ENCODE measurements at places on chromosomes 6 and 20. TPM values are rescaled to one million over a fixed set of nuclear protein-coding genes. Genes with fewer than 3 reads are reported as not detected.

- peaks cover 11% of the 10 kb centered on the region for H3K4me1 ChIP-seq
- no peak for DNase-seq
Measured at GRCh38 chr6:10695086-10695657, 400 bp downstream of the PAK1IP1 start.

GRCh38 chr20:26216025-26216424 is 519.4 kb upstream of the ZNF337 start:
- no peaks in the 10 kb centered on the region for H3K27me3 ChIP-seq
- no peak overlapping the region for H3K27ac ChIP-seq
- no peaks in the 10 kb centered on the region for H3K4me1 ChIP-seq
- no peak for DNase-seq
- H3K36me3 ChIP-seq = no peaks in the 10 kb centered on the region
- no peak overlapping the region for H3K4me3 ChIP-seq

The OR2H2 gene
- not detected for total RNA-seq

DNA sequence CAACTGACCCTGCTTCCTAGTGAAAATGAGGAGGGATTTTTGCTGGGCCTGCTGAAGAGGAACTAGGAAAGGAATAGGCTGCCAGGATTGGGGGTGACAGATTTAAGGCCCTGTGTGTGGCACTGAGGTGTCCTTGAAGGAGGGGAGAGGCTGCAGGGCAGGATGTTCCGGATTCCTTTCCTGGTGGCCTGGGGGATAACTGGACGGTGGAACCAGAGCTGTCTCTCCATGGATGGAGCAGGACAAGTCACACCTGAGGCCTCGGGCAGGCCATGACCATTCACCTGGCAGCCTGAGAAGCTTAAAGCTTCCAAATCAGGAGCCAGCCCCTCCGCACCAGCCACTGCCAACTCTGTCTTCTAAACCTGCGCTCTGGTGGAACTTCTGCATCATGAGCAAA is 56.0 kb upstream of the SLC22A23 start:
- no peaks in the 10 kb centered on the region for H3K4me1 ChIP-seq
- no peak overlapping the region for H3K4me3 ChIP-seq
- no peaks in the 10 kb centered on the region for H3K36me3 ChIP-seq
- H3K27ac ChIP-seq = no peak overlapping the region
- no peaks in the 10 kb centered on the region for H3K27me3 ChIP-seq

DNA sequence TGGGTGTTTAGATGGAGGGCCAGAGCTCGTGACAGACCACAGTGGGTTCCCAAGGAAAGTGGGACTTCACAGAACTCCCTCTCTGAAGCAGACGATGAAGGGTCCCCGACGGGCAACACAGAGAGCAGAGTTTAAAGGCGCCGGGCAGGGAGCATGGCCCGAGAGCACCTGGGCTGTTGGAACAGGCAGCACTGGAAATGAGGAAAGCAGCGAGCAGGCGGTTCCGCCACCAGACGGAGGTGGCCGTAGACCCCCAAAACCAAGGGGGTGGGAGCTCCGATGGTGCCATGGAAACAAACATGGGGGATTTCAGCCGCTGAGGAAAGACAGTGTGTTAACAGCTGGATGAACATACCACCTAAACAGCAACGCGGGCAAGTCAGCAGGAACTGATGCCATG is 27.5 kb upstream of the INSM1 start:
- peaks cover 7% of the 10 kb centered on the region for H3K27me3 ChIP-seq
- no peak overlapping the region for H3K4me3 ChIP-seq
- H3K27ac ChIP-seq = no peak overlapping the region
- DNase-seq = no peak
- H3K36me3 ChIP-seq = no peaks in the 10 kb centered on the region

DNA sequence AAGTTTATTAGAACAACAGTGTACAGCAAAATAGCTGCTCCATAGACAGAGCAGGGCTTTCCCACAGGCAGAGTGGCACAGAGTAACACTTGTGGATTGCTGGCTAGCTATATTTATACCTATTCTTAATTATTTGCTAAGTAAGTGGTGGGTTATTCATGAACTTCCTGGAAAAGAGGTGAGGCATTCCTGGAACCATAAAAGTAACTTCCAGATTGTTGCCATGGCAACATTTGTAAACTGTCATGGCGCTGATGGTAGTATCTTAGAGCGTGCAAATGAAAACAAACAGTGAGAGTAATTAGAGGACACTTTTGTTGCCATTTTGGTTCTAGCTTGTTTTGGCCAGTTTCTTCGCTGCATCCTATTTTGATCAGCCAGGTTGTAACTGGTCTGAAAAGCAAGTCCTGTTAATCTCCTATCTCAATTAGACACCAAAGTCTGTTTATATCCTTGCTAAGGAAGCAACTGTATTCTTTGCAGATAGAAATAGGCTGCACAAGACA is 23.9 kb downstream of the DEFB114 start:
- H3K4me1 ChIP-seq = no peaks in the 10 kb centered on the region
- no peak overlapping the region for H3K27ac ChIP-seq
- H3K36me3 ChIP-seq = no peaks in the 10 kb centered on the region
- H3K27me3 ChIP-seq = no peaks in the 10 kb centered on the region
- no peak for DNase-seq

- H3K36me3 ChIP-seq = no peaks in the 10 kb centered on the region
- peak overlapping the region; percentile 96 for H3K27ac ChIP-seq
- no peaks in the 10 kb centered on the region for H3K27me3 ChIP-seq
- peak overlapping the region; percentile 45 for H3K4me3 ChIP-seq
Measured at GRCh38 chr6:27145731-27146455, 101.6 kb upstream of the PRSS16 start.

The SIRPB2 gene
- 3.7 TPM for total RNA-seq

DNA sequence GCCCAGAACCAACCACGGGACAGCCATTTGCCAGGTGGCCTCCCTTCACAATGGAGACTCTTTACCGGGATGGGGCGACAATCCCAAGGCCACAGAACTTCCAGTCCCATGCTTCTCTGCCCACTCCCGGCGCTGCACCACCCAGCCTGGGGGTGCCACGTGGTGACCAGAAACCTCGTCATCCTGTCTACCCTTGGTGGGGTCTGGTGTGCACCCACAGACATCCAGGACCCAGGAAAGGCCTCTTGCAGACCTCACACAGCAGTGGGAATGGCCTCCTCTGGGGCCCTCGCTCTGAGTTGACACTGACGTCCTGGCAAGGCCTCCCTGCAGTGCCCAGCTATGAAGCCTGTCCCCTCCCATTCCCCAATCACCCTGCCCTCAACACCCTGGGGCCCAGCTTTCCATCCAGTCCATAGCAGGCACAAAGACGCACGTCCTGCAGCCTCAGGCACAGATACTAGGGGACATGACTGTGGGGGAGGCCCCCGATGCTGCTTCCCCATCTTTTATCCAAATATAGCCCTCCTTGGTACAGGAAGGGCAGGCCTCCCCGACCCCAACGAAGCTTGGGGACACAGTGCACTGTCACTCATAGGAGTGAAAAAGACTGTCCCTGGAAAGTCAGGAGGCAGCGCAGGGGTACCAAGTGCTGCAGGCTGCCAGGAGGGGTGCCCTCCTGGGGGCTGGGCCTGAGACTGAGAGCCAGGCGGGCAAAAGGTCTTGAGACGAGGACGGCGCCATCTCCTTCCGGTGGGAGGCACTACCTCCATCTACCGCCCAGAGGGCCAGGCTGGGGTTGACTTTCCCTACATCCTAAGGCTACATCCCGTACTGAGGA is 7.2 kb downstream of the CST7 start:
- no peaks in the 10 kb centered on the region for H3K4me1 ChIP-seq
- DNase-seq = no peak
- no peaks in the 10 kb centered on the region for H3K36me3 ChIP-seq
- no peaks in the 10 kb centered on the region for H3K27me3 ChIP-seq

DNA sequence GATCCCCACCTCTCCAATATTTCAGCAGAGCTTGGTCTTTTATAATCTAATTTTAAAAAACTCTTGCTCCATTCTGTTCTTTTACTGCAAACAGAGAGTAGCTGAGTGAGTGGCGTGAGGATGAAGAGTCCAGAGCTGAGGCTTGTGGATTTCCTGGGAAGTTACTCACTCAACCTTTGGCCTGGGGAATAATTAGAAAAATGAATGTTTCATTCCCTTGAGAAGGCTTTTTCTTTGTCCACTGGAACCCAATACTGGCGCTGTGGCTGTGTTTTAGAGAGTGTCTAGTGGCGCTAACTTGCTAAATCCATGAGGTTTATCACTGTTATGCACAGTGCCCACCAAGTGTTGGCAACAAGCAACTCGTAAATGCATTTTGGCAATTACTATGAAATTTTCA is 251.5 kb downstream of the HIVEP2 start:
- H3K36me3 ChIP-seq = no peaks in the 10 kb centered on the region
- no peak for DNase-seq
- H3K27ac ChIP-seq = no peak overlapping the region
- H3K27me3 ChIP-seq = no peaks in the 10 kb centered on the region
- no peaks in the 10 kb centered on the region for H3K4me1 ChIP-seq

DNA sequence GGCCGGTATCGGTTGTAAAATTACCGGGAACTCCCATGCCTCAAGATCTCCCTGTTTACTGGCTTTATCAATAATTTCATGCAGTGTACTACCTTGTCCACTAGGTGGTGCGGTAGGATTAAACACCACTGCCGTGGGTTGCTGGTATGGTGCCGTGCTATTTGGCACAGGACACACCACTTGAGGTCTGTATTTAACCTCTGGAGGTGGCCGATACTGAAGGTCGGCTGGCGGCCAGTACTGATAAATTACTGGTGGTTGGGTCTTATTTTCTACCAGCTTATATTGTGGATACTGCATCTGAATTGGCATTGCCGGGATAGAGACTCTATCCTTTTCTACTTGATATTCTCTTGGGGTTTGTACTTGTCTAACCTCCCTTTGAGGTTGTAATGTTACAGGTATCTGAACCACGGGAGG is 14.3 kb upstream of the PTCRA start:
- peak; percentile 76 for DNase-seq
- H3K36me3 ChIP-seq = no peaks in the 10 kb centered on the region
- H3K27me3 ChIP-seq = no peaks in the 10 kb centered on the region
- H3K4me3 ChIP-seq = no peak overlapping the region
- no peak overlapping the region for H3K27ac ChIP-seq

The ZBTB9 gene
- total RNA-seq = 3.2 TPM

GRCh38 chr20:61527626-61528025 is 275.6 kb downstream of the CDH4 start:
- no peak overlapping the region for H3K27ac ChIP-seq
- H3K4me3 ChIP-seq = no peak overlapping the region
- no peaks in the 10 kb centered on the region for H3K27me3 ChIP-seq
- DNase-seq = no peak

DNA sequence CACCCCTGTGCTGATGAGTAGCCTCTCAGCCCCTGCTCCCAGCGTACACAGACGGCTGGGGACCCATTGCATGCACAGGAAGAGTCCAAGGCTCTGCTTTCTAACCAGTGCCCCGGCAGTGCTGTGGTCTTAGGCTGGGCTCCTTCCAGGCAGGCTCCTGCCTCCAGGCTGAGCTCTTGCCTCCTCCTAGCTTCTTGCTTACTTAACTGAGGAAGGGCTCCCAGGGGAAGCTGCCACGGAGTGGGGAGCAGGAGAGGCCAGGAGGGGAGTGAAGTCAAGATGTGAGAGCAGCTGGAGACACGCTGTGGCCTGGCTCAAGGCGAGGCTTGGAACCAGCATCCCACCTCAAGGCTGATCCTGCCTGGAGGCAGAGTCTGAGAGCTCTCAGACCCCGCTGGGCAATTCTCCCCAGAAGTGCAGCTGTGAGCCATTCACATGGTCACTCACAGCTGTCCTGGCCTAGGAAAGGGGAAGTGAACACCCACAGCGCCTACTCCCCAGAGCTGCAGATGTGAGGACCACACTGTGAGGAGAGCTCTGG is 141.0 kb downstream of the TBXT start:
- no peaks in the 10 kb centered on the region for H3K36me3 ChIP-seq
- no peaks in the 10 kb centered on the region for H3K4me1 ChIP-seq
- DNase-seq = no peak

DNA sequence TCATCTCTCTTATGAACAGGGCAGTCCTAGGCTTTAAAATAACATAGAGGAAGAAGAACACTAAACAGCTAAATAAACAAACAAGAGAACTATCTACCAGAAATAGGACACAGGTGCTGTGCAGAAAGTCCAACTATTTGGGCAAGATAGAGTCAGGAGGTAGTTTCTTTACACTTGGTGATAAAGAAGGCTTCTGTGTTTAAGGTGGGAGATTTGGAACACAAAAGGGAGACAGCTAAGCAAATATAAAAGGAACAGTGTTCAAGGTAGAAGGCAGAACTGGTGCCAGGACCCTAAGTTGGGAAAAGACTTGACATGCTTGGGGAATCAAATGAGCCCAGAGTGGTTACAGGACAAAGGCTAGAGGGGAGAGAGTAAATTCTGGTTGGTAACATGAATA is 110.5 kb downstream of the MANEA start:
- H3K4me1 ChIP-seq = no peaks in the 10 kb centered on the region
- no peaks in the 10 kb centered on the region for H3K27me3 ChIP-seq
- no peak for DNase-seq
- no peaks in the 10 kb centered on the region for H3K36me3 ChIP-seq
- no peak overlapping the region for H3K27ac ChIP-seq

DNA sequence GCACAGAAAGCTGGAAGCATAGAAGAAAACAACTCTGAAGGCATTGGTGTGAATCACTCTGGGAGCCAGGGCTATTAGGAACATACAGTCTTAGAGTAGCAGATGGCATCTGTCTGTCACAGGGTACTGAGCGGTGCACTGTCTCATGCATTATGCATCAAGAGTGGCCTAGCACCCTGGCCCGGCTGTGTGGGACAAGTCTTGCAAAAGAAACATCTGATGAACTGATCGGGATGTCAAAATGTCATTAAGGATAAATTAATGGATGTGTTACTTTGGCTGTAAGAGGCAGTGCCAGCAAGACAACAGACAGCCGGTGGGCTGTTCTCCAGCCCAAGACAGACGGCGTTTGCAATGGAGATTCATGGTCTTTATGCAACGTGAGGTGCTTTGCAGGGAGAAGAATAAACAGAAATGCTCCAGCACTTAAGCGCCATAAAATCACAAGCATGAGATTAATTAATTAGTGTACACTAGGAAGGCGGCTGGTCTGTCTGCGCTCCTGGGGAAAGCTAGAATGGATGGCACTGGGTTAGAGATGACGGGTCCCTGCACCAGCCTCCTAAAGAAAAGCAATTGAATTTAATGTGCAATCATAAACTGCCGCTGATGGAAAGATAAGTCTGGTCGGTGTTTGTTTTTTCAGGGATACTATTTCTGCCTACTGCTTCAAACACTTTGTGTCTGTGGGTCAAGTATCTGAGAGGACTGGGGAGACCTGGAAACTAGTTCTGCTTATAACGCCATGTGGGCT is 600.6 kb upstream of the CHD6 start:
- no peak overlapping the region for H3K4me3 ChIP-seq
- H3K27ac ChIP-seq = no peak overlapping the region
- no peaks in the 10 kb centered on the region for H3K27me3 ChIP-seq
- DNase-seq = no peak

DNA sequence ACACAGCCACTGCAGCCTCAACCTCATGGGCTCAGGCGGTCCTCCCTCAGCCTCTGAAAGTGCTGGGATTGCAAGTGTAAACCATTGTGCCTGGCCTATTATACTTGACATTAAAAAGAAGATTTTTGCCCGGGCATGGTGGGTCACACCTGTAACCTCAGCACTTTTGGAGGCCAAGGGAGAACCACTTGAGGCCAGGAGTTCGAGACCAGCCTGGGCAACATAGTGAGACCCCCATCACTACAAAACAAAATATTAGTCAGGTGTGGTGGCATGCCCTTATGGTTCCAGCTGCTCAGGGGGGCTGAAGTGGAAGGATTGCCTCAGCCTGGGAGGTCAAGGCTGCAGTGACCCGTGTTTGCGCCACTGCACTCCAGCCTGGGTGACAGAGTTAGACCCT is 42.4 kb downstream of the FAM217A start:
- no peak overlapping the region for H3K4me3 ChIP-seq
- peaks cover 11% of the 10 kb centered on the region for H3K4me1 ChIP-seq
- no peaks in the 10 kb centered on the region for H3K36me3 ChIP-seq
- no peaks in the 10 kb centered on the region for H3K27me3 ChIP-seq
- no peak overlapping the region for H3K27ac ChIP-seq
- DNase-seq = no peak

The EYA2 gene
- total RNA-seq = 4.5 TPM
